Dermis microvascular lymphatic vessel endothelial cell (primary cell): ENCODE measurements at places on chromosomes 11 and 22. TPM values are rescaled to one million over a fixed set of nuclear protein-coding genes. Genes with fewer than 3 reads are reported as not detected.

DNA sequence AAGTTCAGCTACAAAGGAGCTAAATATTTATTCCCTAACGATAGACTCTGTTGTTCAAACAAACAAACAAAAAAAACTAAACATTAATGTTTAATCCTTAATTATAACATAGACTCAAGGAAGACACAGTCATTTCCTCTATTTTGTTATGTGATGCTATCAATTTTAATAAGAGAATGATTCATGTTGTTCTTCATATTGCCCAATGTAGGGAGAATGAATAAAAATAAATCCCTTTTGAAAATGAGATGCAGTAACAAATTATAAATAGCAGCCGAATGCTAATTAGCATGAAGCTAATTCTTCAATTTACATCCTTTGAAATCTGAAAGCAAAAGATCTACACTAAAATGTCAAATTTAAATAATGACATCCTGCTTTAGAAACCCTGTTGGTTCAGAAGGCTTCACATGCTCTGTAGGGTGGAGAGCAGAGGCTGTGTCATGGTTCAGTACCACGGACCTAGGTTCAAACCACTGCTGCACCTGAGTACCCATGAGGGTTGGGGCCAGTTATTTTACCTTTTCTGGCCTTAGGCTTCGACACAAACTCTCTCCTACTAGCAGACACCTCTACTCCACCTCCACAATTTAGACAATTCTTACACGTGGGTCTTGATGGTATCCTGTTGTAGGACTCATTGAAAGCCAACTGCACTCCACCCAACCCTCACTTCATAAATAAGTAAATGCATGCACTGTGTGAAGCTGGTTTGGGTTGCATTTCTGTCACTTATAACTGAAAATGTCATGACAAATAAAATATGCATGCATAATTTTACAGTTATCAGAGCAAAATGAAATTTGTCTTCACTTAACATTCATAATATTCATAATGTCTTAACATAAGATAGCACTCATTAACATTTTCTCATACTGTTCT, 89.0 kb downstream of the RRAS2 start:
- no peak for DNase-seq

- DNase-seq: no peak
These were observed 16.4 kb downstream of the PRR5 start for GRCh38 chr22:44718418-44718817.

DNA sequence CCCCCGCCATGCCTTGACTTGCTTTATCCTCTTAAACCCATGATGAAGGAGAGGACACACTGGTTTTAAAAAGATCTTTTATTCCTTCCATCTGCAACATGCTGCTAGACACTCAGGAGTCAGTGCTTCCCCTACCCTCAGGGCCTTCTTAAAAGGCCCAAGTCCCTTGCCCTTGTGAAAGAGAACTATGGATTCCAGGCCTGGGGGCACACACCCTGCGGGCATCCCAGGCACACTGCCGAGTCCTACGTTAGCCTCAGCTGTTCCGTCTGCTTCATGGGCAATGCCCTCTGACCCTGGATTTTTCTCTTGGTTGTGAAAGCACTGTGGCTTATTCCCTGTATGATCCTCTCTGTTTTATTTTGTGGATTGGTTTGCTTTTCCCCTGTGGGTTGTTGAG, 35.1 kb upstream of the RAB1B start:
- DNase-seq: no peak

- DNase-seq: no peak
These were observed 1.8 kb upstream of the MCAT start for GRCh38 chr22:43144949-43145348.

The LUZP2 gene
- not detected in 2 replicates for total RNA-seq

- no peak for DNase-seq
These were observed 438 bp downstream of the ZW10 start for GRCh38 chr11:113773092-113773415.
